ENCODE measurements at places on chromosomes 2 and 18.

GRCh38 chr2:167144179-167144898, 256.1 kb downstream of the XIRP2 start:
- peak; percentile 48 for DNase-seq

- DNase-seq, result no peak
Observed at GRCh38 chr2:84126530-84126929, 332.6 kb downstream of the SUCLG1 start.

GRCh38 chr2:120575966-120576365, 159.7 kb upstream of the GLI2 start:
- DNase-seq, result no peak

- DNase-seq, result no peak
Observed at GRCh38 chr18:49650426-49650891, 88.6 kb downstream of the LIPG start.

GRCh38 chr2:120620025-120620793, 115.5 kb upstream of the GLI2 start:
- DNase-seq, result peak; percentile 43

- peak; percentile 85 for DNase-seq
Observed at GRCh38 chr2:158953454-158953853, 15.0 kb upstream of the TANC1 start.

DNA sequence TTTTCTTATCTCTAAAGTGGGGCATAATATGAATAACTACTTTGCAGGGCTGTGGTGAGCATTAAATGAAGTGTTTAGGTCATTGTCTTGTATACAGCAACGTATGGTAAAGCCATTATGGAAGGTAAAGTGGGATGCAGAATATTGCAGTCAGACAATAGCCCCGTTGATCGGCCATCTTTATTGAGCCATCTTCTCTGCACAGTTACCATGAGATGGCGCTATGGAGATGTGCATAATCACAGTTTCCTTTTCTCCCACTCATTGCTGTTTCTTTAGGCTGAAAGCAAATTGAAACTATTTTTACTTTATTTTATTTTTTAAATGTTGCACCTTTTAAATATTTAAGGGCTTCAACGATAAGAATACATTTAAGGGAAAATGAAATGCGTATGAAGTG, 108.9 kb downstream of the THSD7B start:
- no peak for DNase-seq

DNA sequence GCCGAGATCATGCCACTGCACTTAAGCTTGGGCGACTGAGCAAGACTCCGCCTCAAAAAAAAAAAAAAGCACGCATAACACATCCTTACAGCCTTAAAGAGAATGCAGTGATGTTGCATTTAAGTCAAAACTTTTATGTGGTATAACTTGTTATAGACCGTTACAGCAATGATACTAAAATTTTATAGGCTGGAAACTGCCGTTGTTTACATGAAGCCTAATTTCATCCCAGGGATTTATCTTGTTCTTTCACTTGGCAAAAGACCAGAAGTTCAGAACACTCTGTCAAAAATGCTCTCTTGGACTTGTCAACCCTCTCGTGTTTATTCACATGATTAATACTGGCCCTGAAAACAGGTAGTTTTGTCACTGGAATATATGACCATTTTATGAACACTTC, 7.4 kb downstream of the GNAL start:
- no peak for DNase-seq

DNA sequence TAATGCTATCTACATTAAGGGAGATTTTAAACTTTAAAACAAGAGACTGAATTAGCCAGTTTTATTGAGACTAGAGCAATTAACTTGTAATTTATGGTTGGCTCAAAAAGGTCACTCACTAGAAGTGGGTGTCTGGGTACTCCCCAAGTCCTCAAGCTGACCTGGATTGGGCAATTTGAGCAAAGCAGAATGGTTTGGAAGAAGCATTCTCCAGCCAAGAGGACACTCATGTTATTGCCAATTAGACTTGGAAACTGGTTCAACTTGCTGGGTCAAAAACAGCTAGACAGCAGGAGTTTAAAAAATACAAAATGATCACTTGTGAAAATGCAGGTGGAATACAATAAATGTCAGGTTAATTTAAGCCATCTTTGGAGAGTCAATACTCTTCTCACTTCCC, 29.5 kb upstream of the MYO1B start:
- no peak for DNase-seq

GRCh38 chr2:106140913-106141312, 53.2 kb downstream of the UXS1 start:
- no peak for DNase-seq

GRCh38 chr18:54805571-54806334, 22.5 kb upstream of the RAB27B start:
- peak; percentile 91 for DNase-seq

DNA sequence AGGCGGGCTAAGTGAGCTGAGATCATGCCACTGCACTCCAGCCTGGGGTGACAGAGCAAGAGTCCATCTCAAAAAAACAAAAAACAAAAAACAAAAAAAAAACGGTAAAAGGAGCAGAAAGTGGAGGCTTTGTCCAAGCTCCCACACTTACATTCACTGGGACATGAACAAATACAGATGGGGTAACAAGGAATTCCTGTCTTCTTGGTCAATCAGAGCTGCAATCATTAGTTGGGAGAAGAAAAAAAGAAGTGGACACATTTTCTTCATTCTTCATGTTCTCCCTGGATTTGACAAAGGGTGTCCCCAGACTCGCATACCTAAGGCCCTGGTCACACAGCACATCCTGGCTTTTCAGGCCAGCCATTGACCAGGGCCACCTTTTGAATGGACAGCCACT, 124.6 kb downstream of the SOCS6 start:
- no peak for DNase-seq

DNA sequence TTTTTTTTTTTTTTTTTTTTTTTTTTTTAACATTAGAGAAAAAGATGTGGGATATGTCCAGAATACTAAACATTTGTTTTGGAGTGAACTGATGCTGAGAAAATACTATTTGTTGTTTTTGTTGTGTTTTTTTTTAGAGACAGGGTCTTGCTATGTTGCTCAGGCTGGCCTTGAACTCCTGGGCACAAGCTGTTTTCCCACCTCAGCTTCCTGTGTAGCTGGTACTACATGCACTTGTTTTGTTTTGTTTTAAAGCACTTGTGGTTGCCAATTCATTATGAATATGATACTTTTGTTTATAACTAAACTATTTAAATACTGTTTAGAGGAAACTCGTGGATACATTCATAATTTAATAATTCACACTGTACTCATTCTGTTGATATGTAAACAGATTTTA, 33.4 kb upstream of the DYSF start:
- DNase-seq, result no peak

DNA sequence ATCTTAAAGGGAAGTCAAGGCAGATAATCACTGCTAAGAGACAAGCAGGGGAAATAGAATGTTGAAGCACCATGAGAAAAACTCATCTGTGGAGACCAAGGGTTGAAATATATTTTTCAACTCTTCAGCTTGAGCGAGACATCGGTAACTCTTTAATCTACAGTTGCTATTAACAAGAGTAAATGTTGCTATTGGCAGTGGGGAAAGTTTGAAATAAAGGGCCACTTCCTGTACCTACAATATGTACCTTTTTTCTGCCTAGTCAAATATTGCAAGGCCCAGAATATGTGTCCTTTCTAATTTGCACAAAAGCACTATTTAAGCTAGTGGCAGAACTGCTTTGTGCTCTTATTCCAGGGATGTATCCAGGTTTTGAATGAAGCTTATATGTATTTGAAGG, 65.8 kb downstream of the EFEMP1 start:
- no peak for DNase-seq

DNA sequence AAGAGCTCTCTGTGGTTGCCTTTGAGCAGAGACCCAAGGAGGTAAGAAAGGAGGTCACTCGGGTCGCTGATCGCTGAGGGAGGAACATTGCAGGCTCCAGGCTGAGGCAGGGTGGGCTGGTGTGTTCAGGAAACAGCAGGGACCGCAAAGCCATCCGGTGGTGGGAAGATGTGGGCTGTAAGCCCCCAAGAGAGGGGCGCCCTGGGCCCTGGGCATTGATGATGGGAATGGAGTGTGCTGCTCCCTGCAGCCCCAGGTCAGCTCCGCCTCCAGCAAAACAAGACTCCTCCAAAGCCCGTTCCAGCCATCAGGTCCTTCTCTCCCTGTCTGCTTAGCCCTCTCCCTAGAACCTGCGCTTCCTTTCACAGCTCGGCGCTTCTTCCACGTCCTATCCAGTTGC, 229.7 kb downstream of the KLHL29 start:
- DNase-seq, result no peak

- no peak for DNase-seq
Observed at GRCh38 chr18:3186678-3187658, 32.8 kb downstream of the MYOM1 start.

DNA sequence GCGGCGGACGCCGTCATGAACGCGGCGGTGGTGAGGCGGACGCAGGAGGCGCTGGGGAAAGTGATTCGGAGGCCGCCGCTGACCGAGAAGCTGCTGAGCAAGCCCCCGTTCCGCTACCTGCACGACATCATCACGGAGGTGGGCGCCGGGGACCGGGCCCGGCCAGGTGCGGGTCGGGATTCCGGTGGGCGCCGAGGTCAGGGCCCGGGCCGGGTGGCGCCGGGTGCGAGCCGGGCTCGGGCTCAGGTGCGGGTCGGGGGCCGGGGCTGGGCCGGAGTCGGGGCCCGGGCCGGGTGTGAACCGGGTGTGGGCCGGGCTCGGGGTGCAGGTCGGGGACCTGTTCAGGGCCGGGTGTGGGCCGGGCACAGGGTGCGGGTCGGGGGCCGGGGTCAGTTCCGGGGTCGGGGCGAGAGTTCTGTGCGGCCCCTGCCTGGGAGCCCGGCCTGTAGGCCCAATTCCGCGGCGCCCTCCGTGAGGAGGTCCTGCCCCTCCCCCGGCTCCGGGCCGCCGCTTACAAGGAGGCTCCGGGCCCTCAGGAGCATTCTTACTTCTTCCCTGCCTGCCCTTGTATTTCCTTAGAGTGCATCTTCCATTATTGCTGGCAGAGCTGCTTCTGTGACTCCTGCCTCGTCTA, 447 bp downstream of the TRAF3IP1 start:
- no peak for DNase-seq

DNA sequence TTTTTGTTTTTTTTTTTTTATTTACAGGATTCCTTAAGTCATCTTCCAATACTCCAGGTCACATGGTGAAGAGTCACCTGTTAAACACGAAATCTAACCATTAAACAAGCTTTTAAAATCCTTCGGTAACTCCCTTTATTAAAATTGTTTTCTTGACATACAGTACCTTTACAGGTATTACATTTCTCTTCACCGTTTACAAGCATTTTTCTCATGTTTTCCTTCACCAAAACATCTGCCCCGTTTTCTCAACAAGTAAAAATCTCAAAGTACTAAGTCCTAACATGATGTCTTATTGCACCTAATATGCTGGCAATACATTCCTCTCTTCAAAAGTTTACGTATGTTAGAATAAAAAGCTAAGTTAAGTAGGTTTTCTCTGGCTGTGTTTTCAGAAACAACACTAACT, 1.1 kb downstream of the PUM2 start:
- DNase-seq, result no peak
